ENCODE measurements at places on chromosomes 2 and 18.

DNA sequence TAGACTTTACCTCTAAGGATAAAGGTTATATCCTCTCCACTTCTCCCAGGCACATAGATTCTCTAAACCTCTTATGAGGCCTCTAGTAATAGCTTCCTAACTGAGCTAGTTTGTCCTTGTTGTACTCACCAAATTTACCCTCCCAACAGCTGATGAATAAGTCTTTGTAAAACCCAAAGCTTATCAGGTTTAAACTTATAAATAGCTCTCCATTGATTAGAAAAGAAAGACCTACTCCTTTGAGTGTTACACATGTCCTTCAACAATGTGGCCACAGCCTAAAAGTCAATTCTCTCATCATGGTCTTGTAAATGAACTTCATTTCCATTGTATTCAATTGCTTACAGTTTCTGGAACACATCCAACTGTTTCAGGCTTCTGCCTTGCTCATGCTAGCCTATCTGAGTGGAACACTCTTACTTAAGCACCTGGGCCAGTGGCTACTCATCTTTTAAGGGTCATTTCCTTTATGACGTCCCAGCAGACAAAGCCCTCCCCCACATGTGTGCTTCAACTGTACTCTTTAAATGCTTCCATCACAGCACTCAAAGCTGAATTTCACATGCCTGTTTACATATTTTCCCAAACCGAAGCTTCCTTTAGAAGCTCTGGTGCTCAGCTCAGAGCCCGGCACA is 131.6 kb downstream of the CDH2 start:
- DNase-seq, result no peak

DNA sequence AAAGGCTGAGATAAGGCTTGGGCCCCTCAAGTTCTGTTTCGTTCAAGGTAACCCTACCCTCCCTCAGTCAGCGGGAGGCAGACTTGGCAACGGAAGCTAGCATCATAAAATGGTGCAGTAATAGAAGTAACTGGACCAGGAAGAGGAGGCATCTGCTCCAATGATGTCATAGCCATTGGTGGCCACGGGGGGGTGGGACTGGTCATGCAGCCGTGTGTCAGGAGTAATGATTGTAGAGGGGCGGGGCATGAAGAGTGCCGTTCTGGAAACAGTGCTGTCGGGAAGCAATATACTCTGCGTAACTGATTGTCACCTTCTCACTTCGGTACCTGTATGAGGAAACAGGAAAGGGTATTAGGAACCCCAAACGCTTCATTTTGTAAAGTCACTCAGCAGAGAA is 6.9 kb upstream of the POLR2D start:
- DNase-seq, result no peak

GRCh38 chr2:204692790-204693189 is 147.5 kb downstream of the PARD3B start:
- no peak for DNase-seq

- no peak for DNase-seq
These were observed 38.4 kb downstream of the KIDINS220 start for GRCh38 chr2:8799004-8799403.

DNA sequence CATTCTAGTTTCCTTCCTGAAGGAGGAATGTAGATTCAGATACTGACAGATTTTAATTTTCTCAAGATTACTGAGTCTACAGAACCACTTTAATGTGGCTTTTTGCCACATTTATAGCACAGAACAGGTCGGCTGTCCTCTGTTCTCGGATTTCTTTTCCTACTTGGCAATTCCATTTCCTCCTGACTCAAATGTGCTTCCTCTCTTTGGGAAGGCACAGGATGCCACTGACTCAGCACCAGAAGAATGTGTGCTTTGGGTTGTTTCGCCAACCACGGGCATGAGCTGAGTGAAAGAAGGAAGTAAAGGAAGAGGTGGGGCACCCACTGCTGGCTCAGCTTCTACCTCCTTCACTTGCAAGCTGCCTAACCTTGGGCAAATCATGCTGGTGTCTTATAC is 970.6 kb upstream of the ACVR2A start:
- no peak for DNase-seq

GRCh38 chr2:212863185-212863588 is 288.2 kb downstream of the IKZF2 start:
- no peak for DNase-seq

- DNase-seq, result no peak
These were observed 226.8 kb downstream of the TNS1 start for GRCh38 chr2:217775920-217776503.

DNA sequence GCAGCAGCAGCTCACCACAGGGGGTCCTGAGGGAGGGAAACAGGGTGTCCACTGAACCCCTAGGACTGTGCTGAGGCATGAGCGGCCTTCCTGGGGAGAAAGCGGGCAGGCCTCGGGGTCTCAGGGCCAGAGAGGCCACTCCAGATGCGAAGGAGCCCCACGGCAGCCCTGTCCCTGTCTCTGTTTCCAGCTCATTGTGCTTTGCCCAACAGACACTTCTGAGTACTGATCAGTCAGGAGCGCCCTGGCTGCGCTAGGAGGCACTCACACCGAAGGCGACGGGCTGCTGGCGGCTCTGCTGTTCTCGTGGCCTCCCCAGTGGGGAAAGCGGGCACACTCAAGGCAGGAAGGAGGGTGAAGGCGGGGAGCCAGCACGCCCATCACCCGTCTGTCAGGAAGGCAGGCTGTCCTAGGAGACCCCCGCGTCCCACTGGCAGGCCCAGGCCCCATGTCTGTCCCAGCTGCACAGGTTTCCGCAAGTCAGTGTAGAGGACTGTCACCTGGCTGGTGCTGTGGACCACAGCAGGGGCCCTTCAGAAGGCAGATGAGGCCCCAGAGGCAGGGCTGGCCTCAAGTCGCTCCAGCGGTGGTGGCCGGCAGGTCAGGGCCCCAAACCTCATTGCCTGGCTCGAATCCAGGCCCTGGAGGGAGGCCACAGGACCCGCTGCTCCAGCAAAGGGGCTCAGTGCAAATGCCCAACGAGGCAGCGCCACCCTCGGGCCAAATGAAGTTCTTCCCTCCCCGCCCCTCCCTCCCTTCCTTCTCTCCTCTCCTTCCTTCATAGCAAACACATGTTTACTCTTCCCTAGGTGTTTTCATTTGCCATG is 6.8 kb downstream of the ESPNL start:
- DNase-seq, result no peak

Measured in muscle of back (tissue), 13 donors.